Kidney epithelial cell (primary cell): ENCODE measurements at places on chromosomes 7 and 10.

DNA sequence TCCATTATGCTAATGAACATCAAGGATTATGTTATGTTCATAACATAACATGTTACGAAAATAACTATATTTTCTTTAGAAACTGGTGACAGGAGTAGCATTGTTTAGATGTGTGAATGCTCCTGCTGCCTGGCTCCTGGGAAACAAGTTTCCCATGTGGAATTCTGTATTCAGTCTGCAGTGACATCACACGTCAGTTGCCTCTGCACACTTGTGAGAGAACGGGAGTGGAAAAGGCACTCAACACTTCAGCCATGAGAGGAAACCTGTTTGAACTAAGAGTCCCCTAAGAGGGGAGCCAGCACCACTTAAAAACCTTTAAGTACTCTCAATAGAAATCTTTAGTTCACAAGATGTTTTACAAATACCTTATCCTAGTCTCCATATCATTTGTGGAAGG, 140.3 kb upstream of the FAM20C start:
- no peak for DNase-seq

DNA sequence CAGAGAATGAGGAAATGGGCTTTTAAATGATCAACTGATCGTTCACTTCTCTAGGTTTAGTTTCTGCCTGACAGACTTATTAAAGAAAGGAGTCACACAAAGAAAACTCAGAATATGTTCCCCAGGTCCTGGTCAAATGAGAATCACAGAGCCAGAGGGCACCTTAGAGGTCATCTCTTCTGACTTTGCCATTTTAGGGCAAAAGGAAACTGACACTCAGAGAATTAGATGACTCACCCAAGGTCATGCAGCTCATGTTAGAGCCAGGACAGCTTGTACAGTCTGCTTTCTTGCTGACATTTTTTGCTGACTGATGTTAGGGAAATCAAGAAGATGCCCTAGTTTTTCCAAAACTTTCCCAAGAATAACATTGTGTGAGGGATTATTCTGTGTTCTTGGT, 312.7 kb upstream of the SP8 start:
- no peak for DNase-seq

DNA sequence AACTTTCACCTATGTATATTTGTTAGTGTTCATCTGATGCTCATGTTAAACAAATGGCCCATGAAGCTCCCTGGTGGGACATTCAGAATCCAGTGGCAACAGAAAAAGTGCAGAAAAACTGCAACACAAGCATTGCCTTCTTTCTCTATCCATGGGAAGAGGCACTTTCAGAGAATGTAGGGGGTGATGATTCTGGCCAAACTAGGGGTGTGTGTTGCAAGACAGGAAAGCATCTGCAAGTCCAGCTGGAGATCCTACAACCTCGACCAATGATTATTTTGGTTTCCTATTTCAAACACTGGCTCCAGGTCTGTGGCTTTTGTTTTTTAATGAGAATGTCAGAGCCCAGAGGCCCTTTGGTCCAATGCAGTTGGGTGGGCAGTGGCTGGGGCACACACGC, 198.7 kb downstream of the CXCL12 start:
- no peak for DNase-seq

DNA sequence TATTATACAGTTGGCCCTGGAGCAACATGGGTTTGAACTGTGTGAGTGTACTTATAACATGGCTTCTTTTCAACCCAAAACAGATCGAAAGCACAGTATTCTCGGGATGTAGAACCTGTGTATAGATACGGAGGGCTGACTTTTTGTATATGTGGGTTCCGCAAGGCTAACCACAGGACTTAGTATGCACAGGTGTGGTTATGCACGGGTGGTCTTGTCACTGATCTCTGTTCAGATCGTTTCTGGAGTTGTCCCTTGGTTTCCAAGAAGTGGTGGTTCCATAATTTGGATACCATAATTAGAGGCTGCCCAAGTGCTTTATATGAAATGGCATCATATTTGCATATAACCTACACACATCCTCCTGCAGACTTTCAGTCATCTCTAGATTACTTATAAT, 10.9 kb upstream of the BHLHA15 start:
- DNase-seq: no peak

DNA sequence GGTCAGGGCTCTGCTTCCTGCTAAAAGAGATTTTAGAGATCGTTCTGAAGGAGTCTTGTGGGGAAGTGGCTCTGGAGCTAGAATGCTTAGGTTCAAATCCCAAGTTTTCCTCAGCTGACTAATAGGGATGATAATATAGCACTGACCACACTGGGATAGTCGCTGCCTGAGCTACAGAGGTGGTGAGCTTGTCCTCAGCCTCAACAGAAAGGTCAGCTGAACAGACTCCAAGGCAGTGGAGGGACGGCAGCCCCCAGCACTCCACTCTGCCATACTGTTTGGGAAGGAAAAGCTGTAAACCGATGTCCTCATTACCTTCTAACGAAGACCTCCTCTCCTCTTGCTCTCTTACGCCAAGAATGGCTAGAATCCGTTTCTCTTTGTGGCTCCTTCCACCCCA, 36.2 kb downstream of the KAT6B start:
- DNase-seq: no peak

DNA sequence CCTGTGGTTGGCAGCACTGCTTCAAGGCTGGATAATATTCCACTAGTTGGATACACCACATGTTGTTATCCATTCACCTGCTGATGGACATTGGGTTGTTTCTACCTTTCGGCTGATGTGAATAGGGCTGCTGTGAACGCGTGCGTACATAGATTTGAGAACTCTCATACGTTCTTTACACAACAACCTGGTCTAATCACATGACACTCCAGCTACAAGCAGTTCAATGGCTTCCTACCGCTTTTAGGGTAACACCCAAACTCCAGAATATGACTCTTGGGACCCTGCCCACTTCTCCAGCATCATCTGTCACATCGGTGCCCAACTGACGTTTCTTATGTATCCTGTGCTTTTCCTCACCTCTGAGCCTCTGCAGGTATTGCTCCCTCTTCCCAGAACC, 114.6 kb downstream of the ABLIM1 start:
- no peak for DNase-seq

DNA sequence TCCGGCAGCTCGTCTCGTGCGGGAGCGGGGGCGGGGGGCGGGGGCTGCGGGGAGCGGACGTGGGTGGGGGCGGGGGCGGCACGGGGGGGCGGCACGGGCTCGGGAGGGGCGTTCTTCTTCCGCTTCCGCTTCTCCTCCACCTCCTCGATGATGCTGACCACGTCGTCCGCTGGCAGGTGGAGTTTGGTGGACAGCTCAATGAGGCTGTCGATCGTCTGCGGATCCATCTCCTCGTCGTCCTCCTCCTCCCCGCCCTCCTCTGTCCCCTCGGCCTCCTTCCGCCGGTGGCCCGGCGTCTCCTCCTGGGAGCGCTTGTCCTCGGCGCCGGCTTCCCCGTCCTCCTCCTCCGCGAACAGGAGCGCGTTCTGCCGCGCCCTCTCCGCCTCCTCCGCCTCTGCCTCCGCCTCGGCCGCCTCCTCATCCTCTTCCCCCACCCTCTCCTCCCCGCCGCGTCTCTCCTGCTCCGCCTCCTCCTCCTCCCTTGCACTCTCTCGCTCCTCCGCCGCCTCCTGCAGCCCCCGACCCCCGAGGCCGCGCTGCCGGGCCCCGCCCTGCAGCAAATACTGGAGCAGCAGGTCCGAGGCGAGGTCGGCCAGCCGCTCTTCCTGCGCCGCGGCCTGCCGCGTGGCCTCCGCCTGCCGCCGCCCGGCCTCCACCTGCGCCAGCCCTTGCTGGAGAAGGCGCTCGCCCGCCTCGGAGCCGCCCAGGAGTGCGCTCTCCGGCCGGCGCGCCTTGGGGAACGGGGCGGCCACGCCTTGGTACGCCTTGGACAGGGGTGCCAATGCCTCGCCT, 1.9 kb downstream of the VGF start:
- no peak for DNase-seq

DNA sequence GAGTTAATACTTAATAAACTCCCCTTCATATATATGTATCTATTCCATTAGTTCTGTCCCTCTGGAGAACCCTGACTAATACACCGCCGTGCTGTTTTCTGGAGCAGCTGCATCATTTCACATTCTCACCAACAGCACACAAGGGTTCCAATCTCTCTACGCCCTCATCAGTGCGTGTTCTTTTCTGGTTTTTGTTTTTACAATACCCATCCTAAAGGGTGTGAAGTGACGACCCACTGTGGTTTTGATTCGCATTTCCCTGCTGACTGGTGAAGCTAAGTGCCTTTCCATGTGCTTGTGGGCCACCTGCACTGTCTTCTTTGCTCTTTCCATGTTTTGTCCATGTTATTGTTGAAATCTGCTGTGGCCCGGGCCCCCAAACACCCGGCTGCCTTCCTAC, 11.0 kb upstream of the INSIG1 start:
- DNase-seq: no peak

DNA sequence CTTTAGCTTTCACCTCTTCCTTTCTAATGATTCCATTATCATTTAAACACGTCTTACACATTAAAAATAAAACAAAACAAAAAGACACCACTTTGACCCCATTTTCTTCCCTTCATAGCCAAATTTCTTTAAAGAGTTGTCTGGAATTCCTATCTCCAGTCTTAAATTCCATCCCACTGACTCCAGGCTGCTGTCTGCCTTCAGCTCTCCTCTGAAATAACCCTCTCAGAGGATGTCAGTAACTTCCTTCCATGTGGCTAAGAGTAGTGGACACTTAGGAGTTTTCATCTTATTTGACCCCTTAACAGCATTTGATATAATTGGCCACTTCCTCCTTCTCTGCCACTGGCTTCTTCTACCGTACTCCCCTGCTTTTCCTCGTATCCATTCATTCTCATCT, 69.6 kb upstream of the MKX start:
- no peak for DNase-seq

DNA sequence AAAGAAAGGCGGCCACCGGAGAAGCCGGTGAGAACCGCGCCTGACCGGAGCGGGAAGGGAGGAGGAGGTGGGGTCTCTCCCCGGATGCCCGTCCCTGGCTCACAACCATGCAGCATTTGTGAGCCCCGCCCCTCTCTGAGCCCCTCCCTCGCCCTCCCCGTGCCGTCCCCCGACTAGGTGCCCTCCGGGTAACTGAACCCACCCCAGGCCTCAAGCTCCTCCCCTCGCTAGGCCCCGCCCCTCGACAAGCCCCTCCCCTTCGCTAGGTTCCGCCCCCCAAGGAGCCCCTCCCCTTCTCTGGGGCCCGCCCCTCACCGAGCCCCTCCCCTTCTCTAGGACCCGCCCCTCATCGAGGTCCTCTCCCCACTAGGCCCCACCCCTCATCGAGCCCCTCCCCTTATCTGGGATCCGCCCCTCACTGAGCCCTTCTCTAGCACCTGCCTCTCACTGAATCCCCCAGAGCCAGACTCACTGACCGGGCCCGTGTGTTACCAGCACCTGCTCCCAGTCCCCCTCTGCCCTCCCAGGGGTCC, 42.2 kb upstream of the HSPB1 start:
- DNase-seq: no peak

DNA sequence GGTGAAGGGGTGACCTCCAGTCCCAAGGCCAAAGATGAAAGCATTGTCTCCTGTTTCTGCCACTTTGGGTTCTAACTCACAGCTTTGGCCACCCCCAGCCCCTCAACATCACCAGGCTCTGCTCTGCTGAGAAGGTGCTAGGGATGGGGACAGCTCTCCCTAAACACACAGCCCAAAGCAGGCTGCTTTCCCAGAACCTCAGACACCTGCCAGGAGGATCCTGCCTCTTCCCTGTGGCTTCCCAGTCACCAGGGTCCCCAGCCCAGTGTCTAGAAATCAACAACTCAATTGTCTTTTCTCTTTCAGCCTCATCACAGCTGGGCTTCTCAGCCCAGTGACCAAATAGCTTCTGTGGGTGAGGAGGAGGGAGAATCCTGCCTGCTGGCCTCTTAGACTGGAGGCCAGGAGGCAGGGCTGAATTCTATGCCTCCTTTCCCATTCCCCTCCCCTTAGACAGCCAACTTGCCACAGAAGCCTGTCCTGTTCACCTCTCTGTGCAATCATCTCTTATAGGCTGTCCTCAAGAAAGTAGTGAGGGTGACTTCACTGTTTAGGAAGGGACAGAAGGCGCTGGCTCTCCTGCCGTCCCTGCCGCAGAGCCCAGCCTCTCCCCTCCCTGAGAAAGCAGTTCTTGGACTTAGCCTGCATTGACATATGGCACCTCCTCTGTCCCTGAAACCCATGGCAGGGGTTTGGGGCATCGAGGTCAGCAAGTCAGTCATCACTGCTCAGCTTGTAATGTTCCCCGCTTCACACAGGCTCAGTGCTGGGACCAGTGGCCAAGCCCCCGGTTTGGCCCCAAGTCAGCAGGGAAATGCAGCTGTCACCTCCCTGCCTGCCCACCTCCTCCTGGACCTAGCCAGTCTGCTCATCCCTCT, 3.7 kb downstream of the FGF8 start:
- no peak for DNase-seq

GRCh38 chr10:114102256-114102655, 58.6 kb downstream of the ADRB1 start:
- DNase-seq: no peak

- DNase-seq: no peak
These were observed 68.0 kb upstream of the ELMO1 start for GRCh38 chr7:37516664-37517063.

DNA sequence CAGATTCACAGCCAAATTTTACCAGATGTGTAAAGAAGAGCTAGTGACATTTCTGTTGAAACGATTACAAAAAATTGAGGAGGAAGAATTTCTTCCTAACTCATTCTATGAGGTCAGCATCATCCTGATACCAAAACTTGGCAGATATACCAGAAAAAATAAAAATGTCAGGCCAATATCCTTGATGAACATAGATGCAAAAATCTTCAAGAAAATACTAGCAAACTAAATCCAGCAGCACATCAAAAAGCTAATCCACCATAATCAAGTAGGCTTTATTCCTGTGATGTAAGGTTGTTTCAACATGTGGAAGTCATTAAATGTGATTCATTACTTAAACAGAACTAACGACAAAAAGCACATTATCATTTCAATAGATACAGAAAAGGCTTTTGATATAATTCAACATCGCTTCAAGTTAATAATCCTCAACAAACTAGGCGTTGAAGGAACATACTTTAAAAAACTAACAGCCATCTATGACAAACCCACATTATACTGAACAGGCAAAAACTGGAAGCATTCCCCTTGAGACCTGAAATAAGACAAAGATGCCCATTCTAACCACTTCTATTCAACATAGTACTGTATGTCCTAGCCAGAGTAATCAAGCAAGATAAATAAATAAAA, 807.7 kb upstream of the ZWINT start:
- DNase-seq: no peak

DNA sequence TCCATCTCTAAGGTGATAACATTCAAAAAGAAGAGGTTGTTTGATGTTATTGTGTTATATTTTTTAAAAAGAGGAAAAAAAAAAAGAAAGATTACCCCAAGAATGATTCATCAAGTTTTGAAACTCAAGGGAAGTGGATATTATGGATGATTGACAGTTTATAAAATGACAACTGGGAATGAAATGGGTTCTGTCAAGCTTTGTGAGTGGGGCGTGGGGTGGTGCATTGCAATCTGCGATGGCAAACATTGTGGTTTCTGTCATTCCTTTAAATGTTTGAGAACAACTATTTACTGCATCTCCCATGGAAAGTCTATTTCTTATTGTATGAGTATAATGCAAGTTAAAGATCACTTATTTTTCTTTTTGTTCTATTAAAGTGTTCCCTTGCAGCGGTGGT, 297.0 kb downstream of the CCDC3 start:
- DNase-seq: no peak

GRCh38 chr7:82335001-82335400, 108.6 kb downstream of the CACNA2D1 start:
- no peak for DNase-seq
